ENCODE measurements at places on chromosomes 7 and 10.

DNA sequence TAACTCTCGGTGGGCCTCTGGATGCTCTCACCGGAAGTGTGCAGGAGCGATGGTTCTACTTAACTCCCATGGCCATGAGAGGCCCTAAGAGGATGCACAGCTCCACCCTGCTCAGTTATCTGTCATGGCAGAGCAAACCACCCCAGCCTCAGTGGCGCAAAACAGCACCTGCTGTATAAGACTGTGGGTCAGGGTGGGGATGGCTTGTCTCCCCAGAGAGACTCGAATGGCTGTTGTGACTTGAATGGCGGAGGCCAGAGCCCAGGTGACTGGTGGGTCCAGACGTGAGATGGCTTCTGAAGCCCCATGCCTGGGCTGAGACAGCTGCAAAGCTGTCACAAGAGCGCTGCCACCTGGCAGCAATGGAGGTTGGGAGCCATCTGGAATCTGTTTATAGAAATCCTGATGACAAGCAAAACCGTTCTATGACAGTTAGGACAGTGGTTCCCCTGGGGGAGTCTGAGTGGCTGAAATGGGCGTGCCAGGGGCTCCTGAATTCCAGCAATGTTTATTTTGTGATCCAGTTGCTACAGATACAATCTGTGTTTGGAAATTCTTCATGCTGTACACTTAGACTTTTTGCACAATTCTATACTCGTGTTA lies 490.5 kb downstream of the TCERG1L start:
- no peak for DNase-seq

DNA sequence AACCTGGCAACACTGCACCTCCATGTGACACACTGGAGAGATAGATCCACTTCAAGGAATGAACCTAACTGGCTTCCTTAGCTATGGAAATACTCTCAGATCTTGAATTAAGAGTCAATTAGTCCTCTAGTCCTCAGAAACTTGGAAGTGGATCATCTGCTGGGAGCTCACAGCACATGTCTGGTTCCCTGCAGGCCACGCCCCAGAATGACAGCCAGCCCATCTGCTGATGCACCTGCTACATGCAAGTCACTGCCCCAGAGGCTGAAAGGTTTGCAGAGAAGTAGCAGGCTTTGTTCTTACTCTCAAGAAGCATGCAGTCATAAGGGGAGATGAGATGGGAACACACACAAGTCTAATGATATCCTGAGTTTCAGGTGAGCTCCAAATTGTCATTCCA lies 275.9 kb downstream of the SKAP2 start:
- no peak for DNase-seq

- no peak for DNase-seq
Measured at GRCh38 chr10:78729366-78729765, 339.4 kb upstream of the ZMIZ1 start.

DNA sequence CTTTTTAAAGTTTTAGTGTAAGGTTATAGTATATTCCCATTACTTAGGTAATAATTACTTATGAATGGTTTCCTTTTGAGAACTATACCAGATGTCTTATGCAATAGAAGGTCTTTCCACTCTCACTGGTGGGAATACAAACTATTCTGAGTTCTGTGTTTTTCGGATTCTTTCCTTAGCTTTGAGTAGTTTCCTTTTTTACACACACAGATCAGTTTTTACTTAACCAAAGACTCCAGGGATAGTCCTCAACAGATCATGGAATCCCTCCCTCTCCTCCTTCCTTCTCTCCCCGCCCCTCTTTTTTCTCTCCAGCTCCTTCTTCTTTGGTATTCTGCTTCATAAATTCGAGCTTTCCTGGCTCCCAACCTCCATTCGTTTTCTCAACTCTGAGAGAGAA lies 13.3 kb downstream of the COPG2 start:
- DNase-seq = no peak

GRCh38 chr7:25567430-25567829 lies 339.1 kb upstream of the NPVF start:
- DNase-seq = no peak

- no peak for DNase-seq
Measured at GRCh38 chr10:78041170-78042057, 7.8 kb downstream of the RPS24 start.

DNA sequence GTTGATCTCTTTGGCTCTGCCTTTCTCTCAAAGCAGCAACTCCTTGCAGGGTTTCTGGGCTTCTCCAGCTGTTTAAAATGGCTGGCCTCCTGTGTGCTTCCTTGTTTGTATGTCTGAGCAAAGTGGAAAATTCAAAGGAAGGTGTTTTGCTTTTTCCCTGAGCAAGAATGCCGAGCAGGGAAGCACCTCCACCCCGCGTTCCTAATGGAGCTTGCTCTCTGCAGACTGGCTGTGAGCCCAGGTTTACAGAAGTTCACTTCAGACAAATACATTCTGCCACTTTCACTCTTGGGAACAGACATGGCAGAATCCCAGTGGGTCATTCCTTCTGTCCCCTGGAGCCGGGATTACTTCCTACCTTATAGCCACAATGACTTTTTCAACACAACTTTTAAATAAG lies 181.8 kb upstream of the AGK start:
- DNase-seq = no peak

DNA sequence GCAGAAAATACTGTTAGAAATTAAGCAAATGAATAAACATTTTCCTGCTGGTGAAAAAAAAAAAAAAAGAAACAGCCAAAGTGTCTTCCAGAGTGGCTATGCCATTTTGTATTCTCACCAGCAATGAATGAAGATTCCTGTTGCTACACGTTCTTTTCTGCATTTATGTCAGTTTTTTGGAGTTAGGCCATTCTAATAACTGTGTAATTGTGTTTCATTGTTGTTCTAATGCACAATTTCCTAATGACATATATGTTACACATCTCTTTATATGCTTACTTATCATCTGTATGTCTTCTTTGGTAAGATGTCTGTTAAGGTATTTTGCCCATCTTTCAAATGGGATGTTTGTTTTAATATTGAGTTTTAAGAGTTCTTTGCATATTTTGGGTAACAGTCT lies 213.7 kb downstream of the ITGB1 start:
- no peak for DNase-seq

GRCh38 chr7:25843467-25843866 lies 308.5 kb upstream of the NFE2L3 start:
- no peak for DNase-seq

DNA sequence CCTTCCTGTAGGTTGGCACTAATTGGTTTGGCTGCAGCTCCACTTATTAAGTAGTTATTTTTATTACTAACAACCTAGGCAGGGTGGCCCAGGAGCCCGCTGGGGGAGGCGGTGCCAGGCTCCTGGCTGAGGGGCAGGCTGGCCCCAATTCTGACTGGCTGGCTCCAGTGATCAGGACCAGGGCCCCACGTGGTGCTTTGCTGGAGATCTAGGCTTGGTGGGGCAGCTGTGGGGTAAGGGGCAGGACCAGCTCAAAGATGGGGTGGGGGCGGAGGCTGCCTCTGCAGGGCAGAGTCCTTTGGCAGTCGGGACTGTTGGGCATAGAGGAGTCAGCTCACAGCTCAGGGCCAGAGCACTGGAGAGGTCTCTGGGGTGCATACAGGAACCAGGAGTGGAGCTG lies 2.4 kb downstream of the ASL start:
- no peak for DNase-seq

- no peak for DNase-seq
Measured at GRCh38 chr7:109266610-109267009, 696.9 kb downstream of the DNAJB9 start.

DNA sequence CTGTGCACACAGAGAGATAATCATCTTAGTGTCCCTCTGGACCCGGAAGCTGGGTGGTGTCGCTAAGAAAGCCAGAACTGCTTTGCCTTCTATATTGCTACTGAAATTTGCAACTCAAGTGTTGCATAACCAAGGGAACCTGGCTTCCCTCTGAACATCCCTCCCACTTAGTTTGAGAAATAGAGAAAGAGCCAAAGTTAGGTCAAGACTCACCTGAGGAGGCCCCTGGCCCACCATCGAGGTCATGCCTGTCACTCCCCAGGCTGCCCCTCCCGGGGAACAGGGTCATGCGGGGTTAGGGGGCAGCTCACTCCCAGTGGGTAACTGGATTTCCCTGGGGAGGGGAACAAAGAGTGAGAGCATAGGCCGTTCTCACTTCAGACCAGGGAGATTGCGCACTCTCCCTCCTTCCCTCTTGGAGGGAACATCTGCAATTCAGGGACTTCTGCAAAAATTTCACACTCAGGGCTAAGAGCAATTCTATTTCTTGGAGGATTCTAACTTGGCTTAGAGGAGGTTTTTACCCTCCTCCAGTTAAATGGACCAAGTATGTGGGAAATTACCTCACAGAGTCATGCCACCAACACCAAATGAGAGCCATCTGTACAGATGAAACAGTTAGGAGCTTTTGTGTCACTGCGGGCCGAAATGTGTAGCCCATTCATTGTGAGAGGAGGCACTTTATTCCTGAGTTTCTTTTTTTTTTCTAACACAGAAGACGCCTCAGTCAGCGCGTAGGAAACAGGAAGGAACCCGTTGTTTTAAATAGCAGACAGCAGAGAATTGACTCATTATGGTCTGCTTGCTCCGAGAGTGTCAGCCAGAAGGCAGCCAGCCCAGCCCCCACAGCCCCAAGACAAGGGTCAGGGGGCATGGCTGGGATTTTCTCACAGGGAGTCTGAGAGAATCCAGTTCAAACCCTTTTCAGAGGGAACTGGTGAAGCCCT lies 221.3 kb downstream of the ARHGAP12 start:
- no peak for DNase-seq

- peak; percentile 35 for DNase-seq
Measured at GRCh38 chr10:6203331-6204062, 765 bp downstream of the PFKFB3 start.

DNA sequence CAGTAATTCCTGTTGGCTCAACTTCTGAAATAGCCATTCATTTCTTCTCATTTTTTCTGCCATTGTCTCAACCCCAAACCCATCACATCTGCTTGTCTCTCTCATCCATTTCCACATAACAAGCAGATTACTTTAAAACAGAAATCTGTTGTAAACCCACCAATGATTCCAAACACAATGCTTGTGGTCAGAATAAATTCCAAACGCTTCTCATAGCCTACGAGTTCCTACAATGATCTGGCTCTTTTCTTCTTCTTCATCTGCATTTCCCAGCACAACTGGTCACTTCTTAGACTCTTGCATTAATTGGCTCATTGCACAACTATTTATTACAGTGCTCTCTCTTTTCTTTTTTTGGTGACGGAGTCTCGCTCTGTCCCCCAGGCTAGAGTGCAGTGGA lies 364.1 kb downstream of the GATA3 start:
- no peak for DNase-seq

- DNase-seq = no peak
Measured at GRCh38 chr10:89773081-89773480, 71.7 kb downstream of the KIF20B start.

GRCh38 chr7:78714356-78714755 lies 739.1 kb downstream of the MAGI2 start:
- DNase-seq = no peak

- no peak for DNase-seq
Measured at GRCh38 chr10:121490871-121491519, 107.2 kb downstream of the FGFR2 start.

DNA sequence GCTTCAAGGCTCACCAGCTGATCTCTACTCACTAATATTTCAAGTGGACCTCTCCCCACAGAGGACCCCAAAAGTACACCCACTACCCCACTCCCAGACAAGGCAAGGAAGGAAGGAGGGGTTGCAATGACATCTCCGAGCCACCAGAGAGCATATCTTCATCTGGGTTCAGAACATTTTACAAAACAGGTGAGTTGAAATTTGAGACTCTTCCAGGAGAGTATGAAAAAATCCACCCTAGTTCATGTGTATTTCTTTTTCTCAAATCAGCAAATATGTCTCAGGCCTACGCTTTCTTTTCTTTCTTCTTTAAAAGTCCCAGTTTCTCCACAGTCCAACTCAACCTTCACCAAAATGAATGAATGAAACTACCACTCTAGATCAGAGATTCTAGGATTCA lies 61.9 kb downstream of the SGMS1 start:
- DNase-seq = no peak

DNA sequence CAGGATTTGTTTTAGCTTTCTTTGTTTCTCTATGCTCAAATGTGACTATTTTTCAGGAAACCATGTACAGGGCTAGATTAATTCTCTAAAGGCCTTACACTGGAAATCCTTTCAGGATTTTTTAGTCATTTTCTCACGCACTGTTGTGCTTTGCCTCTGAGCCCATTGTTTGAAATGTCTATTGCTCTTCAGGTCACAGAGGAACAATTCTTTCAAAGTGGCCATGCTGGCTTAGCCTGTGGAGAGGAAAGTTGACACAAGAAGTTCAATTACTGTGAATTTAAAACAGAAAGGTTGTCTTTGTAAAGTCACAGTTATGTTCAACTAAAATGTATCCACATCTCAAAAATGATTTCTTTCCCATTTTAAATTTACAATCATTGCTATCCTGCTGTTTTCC lies 1071.7 kb upstream of the POT1 start:
- DNase-seq = no peak

DNA sequence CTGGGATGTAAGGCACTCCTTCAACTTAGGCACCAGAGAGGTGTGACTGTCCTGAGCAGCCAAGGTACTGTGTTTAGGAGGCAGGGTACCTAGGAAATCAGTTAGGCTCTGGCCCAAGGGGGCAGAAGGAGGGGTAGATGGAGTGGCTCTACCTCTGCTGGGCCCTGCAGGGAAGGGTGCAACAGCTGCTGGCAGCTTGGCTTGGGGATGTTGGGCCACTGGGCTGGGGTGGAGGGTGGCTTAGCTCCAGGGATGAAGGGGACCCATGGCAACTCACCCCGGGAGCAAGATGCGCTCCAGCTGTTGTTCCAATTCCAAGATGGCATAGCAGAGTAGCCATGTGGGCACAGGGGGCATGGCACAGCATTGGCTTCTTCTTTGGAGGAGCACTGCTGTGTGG lies 42.1 kb downstream of the NEURL1 start:
- DNase-seq = no peak

- DNase-seq = no peak
Measured at GRCh38 chr10:27383595-27384542, 120.2 kb upstream of the RAB18 start.

GRCh38 chr10:96299383-96299782 lies 4.9 kb upstream of the DNTT start:
- DNase-seq = no peak

- no peak for DNase-seq
Measured at GRCh38 chr7:157122800-157123495, 15.8 kb upstream of the UBE3C start.

GRCh38 chr7:143408686-143409561 lies at the start of gene EPHA1:
TSS of gene EPHA1 (minus strand) at chr7:143408856. CDS start at chr7:143408805, 51 bp downstream.
- no peak for DNase-seq

DNA sequence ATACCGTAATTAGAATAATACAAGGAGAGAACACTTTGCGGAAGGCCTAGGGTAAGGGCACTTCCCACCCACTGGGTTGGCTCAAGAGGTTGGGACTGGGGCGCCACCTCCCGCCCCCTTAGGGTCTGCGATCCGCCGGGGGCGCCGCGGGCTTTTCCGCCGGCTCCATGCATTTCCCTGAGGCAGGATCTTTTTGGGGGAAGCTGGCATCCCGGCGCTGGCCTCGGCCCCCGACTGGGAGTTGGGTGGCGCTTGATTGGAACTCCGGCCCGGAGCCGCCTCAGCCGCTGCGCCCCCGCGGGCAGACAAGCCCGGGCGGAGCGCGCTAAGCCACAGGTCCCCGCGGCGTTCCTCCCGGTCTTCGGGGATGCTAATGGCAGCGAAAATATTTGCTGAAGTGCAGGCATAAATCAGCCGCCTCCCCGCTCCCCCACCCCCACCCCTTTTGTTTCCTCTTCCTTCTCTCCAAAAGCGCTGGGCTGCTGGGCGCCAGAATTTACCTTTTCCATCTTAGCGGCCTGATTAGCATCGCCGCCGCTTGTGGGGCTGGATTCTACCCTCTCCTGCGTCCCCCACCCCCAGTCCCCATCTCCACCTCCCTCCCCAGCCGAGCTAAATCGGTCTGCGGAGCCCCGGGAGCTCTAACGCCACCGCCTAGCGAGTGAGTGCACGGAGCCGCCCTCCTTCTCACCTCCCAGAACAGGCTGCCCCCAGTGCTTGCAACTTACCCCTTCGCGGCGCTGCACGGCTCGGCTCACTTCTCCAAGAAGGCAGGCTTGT lies 5.1 kb downstream of the UNC5B start:
- no peak for DNase-seq
